ENCODE measurements at places on chromosomes 16 and 17.

DNA sequence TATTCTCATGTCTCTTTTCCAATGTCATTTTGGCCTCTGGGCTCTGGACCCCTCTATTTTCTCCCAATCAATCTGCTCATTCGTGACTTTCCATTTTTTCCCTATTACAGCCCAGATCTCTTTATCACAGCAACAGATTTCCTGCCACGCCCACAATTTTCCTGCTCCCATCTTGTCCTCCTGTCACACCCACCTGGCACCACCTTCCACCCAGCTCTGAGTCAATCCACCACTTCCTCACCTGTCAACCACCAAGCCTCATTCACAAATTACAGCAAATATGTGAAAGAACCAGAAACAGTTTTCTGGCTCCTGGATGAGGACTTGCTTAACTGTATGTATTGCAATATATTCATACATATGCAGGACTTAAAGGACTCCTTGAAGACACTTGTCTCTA, 311.3 kb downstream of the GRIN2A start:
- no peak for DNase-seq

GRCh38 chr17:69061721-69062556, 1.2 kb upstream of the ABCA9 start:
- DNase-seq = no peak

DNA sequence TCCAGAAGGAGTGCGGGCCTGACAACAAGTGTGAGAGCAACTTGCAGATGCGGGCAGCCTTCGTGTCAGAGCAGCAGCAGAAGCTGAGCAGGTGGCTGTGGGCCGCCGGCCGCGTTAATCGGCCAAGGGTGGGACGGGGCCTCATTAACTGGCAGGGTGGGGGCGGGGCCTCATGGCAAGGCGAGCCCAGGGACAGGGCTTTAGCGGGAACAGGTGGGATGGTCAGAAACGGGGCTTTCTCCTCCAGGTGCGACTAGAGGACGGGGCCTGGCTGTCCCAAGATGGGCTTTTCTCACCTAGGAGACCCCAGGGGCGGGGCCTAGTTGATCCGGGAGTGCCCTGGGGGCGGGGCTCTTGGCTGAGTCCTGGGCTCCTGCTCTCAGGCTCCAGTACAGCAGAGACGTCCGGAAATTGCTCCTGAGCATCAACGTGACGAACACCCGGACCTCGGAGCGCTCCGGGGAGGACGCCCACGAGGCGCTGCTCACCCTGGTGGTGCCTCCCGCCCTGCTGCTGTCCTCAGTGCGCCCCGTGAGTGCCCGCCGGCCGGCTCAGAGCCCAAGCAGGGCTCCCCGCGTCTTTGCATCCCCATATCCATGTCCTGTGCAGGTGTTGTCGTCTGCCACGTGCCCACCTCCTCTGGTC, 18.4 kb upstream of the PDK2 start:
- DNase-seq = no peak

DNA sequence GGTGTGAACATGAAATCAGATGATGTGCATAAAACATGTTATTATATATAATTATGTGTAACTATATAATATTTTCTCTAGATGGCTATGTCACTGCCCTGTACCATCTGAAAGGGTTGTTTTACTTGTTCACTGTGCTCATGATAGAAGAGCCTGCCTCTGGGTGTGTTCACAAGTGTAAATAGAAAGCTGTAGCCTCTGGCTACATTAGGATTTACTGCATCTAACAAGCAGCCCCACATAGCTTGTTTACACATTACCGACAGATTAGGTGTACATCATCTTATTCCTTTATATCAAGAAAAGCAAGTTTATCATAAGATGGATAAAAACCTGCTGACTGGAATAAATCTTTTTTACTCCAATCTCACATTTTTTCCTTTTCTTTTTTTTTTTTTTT, 46.1 kb downstream of the CHD9 start:
- no peak for DNase-seq

- peak; percentile 64 for DNase-seq
These were observed 785 bp downstream of the NME3 start for GRCh38 chr16:1770328-1771187.

DNA sequence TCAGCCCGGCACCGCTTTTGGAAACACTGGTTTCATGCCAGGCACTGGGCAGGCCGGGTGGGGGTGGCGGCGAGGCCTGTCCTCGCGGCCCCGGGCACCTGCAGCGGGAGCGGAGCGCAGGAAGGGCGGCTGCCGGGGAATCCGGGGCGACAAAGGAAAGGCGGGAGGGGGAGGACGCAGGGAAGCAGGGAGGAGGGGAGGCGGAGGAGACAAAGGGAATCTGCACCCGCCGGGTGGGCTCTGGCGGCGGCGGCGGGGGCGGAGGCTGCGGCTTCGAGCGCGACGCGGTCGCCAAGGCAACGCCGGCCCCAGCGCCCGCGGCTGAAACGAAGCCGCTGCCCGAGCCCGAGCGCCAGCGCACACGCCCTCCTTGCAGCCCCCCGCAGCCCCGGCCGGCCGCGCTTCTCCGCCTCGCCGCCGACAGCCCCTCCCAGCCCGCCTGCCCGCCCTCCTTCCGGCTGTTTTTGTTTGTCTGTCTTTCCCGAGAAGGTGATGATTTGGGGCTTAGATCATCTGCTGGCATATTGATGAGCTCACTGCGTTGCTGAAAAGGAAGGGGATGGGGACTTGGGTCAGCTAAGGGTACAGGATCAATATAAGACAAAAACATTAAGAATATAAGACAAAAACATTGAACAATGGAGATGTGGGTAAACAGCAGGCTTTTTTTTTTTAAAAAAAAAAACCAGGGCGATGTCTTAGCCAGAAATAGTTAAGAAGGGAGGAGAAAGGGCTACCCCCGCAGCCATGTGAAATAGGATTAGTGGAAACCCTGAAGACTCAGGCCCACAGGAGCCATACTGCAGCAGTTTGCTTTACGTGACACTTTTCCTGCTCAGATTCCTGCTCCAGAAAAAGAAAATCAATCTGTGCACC, 32.7 kb downstream of the CDK5R1 start:
- DNase-seq = peak; percentile 84

DNA sequence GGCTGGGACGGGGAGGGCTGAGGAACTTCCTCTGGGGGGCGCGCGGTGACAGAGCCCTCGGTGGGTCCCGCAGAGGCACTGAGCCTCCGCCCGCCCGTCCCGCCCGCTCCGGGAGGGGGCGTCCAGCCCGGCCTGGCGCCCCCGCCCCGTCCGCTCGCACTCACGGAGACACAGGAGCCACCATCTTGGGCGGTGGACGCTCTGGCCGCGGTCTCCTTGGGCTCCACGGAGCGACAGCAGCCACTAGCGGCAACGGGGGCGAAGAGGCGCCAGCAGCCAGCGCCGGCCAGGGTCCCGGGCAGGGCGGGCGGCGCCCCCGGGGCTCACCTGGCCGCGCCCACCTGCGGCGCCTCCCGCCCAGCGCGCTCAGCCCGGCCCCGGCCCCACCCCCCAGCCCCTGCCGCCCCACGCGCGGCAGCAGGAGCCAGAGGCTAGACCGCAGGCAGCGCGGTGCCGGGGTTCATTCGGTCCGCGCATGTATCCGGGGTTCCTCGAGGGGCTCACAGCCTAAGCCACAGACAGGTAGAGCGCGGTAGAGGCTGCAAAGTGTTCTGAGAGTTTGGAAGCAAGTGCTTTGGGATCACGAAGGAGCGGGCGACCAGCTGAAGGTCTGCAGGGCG, at the start of gene C17orf113:
C17orf113 (minus strand) TSS at position 209 of the 620 bp plus-strand sequence. CDS start 7,225 bp downstream, outside the sequence.
- DNase-seq = peak; percentile 49

DNA sequence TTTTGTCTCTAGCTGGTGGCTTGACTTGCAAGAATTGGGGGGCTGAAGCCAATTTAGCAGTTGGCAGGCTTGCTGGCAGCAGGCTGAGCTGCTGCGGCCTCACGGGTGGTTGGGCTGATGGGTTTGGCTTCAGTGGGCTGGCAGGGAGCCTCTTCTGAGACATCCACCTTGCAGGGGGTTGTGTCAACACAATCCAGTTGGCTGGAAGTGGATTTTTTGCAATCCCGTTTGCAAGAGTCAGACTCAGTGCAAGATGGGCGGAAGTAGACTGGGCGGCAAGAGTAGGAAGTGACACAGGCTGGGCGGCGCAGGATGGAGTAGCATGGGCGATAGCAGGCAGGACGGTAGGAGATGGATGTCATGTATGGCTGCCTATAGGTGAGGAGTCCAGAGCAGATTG, 1.5 kb downstream of the KRTAP16-1 start:
- no peak for DNase-seq

DNA sequence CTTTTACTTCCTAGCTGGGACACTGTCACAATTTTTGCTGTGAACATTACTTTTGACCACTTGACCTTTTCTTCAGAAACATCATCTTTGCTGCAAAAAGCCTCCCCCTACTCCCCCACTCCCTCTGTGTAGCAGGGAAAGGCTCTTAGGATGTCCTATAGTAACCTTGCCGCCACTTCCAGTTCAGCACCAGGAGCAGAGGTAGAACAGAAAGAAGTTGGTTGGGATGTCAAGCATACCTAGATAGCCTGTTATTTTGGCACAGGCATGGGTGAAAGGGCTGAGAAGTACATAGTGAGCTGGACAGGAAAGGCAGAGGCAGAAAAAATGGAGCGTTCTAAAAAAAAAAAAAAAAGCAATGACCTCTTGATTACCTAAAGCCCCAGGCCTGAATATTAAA, 31.3 kb downstream of the SMIM36 start:
- no peak for DNase-seq

DNA sequence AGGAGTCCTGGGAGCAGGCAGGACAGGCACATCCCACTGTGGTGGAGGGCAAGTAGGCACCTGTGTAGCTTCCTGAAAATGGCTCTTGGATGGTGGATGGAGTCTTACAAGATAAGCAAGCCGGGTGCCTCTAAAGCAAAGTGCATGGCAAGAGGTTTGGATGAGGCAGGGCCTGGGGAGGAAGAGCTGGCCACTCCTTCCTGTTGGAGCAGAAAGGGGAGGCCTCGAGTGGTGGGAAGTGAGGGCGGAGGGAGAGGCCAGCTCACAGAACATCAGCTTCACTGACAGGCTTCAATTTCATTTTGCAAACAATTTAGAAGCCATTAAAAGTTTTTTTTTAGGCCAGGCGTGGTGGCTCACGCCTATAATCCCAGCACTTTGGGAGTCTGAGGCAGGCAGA, 31.0 kb downstream of the CD300A start:
- no peak for DNase-seq

DNA sequence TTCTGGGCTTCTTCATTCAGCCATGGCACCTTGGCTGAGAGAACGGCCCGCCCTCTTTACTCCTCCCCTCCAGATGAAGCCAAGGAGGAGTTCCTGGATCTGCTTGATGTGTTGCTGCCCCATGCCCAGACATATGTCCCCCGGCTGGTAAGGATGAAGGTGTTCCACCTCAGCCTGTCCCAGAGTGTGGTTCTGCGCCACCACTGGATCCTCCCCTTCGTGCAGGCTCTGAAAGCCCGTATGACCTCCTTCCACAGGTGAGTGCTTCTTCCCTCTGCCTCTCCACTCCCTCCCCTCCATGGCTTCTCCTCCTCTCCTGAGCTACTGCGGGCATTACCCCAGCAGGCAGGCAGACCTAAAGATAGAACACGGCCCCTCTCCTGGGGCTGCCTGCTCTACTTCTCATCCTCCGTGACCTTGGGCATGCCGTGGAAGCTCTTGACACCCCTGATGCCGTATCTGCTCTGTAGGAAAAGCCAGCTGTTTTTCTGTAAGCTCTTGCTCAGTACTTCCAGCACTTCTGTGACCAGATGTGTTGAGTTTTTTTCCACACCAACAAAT, 8.7 kb downstream of the USB1 start:
- no peak for DNase-seq

- DNase-seq = no peak
These were observed 161.2 kb downstream of the MRTFB start for GRCh38 chr16:14232106-14232864.

DNA sequence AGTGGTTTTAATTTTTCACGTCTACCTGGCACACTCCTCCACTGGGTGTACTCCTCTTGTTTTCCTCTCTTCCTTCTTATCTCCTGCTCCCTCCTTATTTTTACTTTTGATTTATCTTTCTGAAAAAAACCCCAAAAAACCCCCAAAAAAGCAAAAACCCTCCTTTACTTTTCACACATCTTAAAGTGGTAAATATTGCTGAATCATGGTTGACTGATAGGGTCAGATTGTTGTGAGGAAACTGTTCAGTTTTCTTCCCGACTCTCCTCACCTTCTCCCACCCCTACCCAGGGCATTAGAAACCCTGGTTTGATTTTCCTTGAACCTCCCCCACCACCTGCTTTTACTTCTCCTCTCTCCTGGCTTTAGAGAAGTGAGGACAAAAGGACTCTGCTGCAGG, 25.4 kb downstream of the ARHGAP44 start:
- DNase-seq = no peak

DNA sequence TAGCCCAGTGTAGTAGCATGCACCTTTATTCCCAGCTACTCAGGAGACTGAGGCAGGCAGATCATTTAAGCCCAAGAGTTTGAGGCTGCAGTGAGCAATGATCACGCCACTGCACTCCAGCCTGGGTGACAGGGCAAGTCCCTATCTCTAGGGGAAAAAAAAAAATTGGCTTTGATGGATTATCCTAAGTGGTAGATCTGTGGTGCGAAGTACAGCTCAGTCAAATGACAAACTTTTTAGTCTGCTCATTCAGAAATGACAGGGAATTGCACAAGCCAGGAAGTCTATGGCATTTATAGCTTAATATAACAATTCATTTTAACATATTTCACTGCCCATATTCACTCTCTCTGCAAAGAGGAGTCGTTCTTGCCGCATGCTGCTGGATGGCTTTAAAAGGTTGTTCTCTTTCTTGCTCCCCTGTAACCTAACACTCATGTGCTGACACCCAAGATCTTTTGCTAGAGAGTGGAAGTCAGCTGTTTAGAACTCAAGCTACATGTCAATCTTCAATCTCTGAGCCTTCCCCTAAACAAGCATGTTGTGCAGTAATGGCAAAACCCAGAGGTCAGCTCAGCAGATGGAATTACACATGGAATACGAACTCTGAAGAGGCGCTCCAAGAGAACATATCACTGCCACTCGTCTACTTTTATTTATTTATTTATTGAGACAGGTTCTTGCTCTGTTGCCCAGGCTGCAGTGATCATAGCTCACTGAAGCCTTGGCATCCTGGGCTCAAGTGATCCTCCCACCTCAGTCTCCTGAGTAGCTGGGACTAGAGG, 32.8 kb downstream of the RNF157 start:
- no peak for DNase-seq

- no peak for DNase-seq
These were observed 489.0 kb downstream of the KCNJ2 start for GRCh38 chr17:70658317-70658716.

DNA sequence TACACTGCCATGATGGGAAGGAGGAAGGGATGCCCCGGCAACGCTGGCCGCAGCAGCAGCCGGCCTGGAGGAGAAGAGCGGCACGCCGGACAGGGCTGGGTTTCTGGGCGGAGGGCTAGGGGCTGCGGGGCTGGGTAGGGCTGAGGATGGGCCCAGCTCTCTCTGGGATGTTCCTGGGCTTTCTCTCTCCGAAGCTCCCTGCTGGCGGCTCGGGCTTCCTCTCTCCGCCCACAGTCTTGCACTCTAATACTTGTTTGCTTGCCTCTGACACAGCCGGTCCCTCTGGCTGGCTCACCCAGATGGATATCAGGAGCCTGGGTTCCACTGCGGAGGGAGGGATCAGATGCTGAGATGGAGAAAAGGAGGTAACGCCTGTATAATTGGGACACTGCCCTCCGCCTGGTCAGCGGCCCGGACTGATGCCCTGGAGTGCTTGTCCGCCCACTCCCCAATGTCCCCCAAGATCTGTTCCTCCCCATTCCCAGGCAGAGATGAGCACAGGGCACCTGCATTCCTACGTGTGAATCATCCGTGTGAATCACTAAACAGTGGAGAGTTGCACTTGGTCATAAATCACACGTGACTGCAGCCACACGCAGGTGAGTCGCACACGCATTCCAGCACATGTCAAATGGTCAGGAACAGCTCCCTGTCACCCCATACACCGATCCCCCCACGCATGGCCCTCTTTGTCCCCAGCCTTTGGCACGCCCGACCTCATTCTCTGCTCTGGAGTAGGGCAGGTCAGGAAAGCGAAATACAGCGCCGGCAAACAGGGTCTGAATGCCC, at the start of gene ALOXE3:
ALOXE3 (minus strand) TSS at position 535 of the 789 bp plus-strand sequence; CDS start at position 11, 524 bp downstream.
- no peak for DNase-seq
